Psoas muscle (tissue), 8 donors: ENCODE measurements at places on chromosomes 6 and 20. TPM values are rescaled to one million over a fixed set of nuclear protein-coding genes. Genes with fewer than 3 reads are reported as not detected.

DNA sequence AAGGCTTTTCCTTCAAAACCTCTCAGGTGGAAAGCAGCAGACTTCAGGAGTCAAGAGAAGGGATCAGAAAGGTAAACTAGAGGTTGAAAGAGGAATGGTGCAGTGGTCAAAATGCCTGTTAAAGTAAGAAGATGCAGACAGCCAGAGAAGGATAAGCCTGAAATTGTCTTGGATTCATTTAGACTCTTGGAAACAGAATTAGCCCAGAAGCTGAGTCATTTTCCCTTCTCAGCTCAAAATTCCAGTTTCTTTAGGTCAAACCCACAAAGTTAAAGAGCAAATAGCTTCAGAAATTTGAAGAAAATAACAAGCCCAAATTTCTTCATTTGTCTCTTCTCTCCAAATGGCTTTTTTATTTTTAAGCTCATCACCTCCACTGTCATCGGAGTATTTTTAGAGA is 73.9 kb downstream of the DHX35 start:
- H3K4me3 ChIP-seq = no peak overlapping the region
- H3K36me3 ChIP-seq = peaks cover 5% of the 10 kb centered on the region
- no peak overlapping the region for H3K27ac ChIP-seq
- DNase-seq = no peak

DNA sequence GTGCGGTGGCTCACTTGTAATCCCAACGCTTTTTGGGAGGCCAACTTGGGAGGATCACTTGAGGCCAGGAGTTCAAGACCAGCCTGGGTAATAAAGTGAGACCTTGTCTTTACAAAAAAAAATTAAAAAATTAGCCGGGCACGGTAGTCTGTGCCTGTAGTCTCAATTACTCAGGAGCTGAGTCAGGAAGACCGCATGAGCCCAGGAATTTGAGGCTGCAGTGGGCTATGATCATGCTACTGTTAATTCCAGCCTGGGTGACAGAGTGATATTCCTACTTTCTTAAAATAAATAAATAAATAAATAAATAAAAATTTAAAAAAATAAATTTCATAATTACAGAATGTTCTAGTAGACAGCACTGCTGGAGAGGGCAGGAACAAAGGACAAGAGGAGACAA is 62.4 kb downstream of the DST start:
- peaks cover 2% of the 10 kb centered on the region for H3K36me3 ChIP-seq
- H3K4me3 ChIP-seq = no peak overlapping the region
- no peak for DNase-seq
- no peak overlapping the region for H3K27ac ChIP-seq
- no peaks in the 10 kb centered on the region for H3K4me1 ChIP-seq

DNA sequence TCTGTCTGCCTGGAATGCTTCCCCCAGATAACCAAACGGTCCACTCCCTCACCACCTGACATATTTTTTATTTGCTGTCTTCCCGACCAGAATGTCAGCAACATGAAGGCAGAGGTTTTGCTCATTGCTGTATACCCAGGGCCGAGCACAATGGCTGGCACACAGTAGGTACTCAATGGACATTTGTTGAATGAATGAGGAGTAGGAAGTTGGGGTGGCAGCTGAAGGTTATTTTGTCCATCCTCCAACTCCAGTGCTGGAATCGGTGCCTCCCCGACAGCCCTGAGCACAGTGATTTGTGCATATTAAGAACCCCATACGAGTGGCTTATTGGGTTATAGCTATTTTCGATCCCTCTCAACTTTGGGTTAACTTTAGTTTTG is 10.3 kb downstream of the DUSP15 start:
- no peak for DNase-seq
- H3K4me3 ChIP-seq = no peak overlapping the region
- H3K27me3 ChIP-seq = peaks cover 8% of the 10 kb centered on the region
- no peak overlapping the region for H3K27ac ChIP-seq
- peaks cover 6% of the 10 kb centered on the region for H3K4me1 ChIP-seq

IMPG1 gene
- polyA plus RNA-seq = not detected
